ENCODE measurements at places on chromosomes 12 and 14.
A peak's percentile ranks its signal among the peaks of the same experiment; 100 is the strongest.

GRCh38 chr12:67501362-67501761, 147.2 kb upstream of the DYRK2 start:
- no peak for DNase-seq

DNA sequence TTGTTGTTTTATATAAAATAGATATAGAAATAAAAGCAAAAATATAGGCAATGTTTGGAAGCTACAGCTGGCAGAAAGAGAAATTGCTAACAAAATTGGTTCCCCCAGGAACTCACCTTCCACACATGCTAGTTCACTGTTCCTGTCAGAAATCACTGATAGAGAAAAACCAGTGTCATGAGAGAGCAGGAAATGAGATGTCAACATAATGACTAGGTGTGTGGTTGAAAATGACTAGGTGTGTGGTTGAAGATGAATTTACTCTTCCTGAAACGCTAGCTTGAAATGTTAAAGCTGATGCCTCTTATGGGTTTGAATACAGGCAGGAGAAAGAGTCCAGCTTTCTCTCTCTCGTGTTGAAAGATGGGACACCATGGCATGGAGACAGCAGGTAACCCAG, 216.3 kb downstream of the C12orf42 start:
- no peak for DNase-seq

- DNase-seq, result no peak
Measured at GRCh38 chr14:24329736-24330135, 5.1 kb downstream of the ADCY4 start.

GRCh38 chr12:82329508-82329907, 28.7 kb downstream of the CCDC59 start:
- DNase-seq, result no peak

DNA sequence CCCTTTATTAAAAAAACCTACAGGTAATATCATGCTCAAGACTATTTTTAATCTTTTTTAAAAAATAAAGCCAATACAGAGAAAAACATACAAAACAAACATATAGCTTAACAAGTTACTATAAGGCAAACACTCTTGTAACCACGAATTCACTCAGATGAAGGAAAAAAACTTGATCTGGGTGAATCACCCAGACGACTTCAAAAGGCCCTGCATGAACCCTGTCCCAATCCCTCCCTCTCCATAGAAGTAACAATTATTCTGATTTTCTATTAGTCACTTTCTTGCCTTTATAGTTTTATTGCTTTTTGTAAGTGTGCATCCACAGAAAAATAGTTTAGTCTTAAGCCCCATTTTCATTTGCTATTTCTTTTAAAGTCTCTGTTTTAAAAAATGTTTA, 72.6 kb downstream of the LRP6 start:
- no peak for DNase-seq

GRCh38 chr14:39426605-39427004, 5.6 kb downstream of the FBXO33 start:
- DNase-seq, result no peak

DNA sequence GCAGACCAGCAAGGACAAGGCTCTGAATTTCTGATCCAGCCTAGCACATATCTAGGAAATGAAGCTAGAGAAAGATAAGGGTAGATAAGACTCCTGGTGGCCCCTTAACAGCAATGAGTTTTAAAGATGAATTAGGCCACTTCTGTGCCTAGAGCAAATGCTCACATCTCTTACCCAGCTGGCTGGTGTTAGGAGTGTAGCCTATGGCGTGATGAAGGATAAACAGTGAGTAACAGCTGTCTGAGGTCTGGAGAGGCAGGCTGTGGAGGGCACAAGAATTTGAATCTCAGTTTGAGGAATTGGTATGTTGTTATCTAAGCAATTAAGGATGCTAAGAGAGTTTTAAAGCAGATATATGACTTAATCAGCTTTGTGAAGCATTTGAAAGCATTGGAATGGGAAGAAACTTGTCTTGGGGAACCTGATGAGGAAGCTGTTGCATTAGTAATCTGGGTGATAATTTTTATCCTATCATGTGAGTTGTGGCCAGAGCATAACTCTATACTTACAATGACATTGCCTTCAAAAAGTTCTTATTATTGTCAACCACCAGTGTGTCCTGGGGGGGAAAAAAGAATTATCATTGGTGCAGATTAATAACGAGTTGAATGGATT, 161.8 kb downstream of the SRGAP1 start:
- DNase-seq, result peak; percentile 58

DNA sequence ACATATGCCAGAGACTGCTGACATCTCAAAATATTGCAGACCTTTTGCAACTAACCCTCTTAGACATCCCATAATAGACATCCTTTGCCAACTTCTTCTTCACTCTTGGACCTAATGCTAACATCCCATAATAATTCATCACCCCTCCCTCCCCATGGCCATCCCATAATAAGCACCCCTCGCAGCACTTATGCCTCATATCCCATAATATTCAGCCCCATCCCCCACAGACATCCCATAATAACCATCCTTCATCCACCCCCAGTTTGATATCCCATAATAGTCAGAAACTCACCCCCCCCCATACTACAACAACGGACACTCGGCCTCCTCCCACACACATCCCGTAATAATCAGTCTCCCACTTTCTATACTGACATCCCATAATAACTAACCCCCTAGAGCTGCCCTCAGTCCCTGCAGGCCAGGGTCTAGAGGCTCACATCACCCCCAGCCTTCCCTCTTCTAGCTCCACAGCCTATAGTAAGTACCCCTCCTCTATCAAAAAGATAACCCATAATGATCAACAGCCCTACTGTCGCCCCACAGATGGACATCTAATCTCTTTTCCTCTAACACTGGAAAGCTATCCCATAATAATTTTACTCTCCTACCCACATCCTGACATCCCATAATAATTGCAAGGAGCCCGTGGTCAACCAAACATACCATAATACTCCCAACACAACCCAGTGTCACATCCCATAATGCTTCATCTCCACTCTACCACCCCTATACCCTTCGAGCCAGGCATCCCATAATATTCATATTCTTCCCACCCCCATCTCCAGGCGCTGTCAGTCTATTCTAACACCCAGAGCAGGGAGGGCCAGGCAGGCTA, 792 bp upstream of the CHD4 start:
- DNase-seq, result no peak

DNA sequence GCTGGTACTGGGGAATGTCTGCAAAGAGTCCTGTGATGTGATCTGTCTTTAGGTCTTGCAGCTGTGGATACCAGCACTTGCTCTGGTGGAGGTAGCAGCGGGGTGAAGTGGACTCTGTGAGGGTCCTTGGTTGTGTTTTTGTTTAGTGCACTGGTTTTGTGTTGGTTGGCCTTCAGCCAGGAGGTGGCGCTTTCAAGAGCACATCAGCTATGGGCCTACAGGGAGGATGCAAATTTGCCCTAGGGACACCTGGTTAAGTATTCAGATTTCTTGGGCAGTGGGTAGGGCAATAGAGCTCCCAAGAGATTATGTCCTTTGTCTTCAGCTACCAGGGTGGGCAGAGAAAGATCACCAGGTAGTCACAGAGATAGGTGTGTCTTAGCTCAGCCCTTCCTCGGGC, 63.8 kb downstream of the PTGER2 start:
- DNase-seq, result no peak

GRCh38 chr12:38279756-38280155, 36.8 kb upstream of the ALG10B start:
- DNase-seq, result no peak

DNA sequence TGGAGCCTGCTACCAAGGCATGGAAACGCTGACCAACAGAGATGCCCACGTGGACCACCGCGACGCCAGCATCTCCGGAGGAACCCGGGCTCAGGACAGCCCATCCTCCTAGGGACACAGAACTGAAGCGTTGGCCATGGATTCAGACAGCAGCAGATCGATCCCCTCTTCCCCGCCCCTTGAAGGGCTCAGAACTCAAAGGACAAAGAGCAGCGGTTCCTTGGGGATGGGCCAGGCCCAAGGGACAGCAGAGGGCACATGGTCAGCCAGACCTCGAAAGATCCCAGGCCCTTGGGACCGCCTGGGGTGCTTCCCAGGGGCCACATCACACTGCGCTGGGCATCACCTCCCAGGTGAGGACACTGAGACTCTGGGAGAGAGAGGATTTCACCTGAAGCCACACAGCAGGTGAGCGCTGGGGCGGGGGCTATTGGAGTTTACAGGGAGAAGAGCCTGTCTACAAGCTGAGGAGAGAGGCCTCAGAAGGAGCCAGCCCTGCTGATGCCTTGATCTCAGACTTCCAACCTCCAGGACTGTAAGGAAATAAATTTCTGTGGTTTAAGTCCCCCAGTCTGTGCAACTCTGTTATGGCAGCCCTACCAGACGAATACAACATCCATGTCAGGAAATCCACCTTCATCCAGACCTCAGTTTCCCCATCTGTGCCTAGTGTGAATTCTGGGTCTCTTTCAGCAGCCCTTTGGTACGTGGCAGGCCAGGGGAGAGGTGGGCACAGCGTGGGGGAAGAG, 49.4 kb downstream of the CCNK start:
- DNase-seq, result no peak

DNA sequence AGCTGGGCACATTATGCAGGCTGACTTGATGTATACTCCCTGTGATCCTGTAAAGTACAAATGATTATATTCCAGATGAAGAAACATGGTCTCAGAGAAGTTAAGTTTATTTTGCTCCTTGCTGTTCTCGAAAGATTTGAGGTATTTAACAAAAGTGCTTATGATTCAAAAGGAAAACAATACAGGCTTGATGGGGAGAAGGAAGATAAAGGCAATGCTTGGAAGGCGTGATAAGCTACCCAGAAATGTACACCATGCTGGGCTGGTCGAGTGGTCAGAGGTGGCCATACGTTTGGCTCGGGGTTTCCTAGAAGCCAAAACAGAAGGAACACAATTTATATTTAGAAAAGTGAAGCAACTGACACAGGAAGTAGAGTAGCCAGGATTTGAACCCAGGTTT, 201.0 kb downstream of the KTN1 start:
- DNase-seq, result no peak

GRCh38 chr12:91918431-91918830, 227.2 kb downstream of the BTG1 start:
- no peak for DNase-seq

- DNase-seq, result no peak
Measured at GRCh38 chr12:122096591-122097149, 18.1 kb downstream of the MLXIP start.

DNA sequence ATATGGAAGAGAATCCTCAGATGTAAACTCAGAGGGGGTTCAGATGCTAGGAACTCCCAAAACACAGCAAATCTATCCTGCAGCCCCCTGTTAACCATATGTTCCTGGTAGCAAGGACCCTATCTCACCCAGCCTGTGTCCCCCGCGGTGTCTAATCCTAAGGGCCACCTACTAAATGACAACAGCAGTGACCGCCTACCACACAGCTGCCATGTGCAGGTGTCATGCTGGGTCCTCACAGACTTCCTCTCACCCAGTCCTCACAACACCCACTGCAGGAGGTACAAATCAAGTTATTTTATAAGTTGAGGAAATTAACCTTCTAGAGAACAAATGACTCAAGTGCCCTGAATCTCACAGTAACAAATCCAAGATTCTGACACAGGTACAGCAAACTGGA, 73.9 kb downstream of the ITPK1 start:
- no peak for DNase-seq

DNA sequence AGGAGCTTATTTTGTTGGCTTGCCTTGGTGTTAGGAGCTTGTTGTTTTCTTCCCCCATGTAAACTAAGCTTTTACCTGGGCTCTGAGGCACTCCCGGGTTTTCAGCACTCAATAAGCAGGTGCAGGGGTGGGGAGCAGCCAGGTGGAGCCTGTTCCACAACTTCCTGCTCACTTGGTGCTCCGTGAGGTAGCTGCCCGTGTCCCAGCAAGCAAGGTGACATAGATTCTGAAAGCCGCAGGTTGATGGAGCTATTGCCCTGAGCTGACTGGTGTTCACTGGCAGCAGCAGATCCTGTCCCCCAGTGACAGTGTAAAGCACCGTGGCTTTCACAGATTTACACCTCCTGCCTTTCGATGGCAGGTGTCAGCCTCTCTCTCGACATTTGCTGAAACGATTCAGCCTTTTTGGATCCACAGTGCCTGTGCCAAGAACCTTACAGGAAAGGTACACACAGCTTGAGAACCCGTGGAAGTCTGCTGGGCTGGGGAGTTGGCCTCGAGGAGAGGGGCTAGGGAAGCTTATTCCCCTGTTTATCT, 295.7 kb upstream of the FKBP4 start:
- DNase-seq, result no peak

GRCh38 chr12:86903159-86903558, 647.0 kb upstream of the MGAT4C start:
- DNase-seq, result no peak

DNA sequence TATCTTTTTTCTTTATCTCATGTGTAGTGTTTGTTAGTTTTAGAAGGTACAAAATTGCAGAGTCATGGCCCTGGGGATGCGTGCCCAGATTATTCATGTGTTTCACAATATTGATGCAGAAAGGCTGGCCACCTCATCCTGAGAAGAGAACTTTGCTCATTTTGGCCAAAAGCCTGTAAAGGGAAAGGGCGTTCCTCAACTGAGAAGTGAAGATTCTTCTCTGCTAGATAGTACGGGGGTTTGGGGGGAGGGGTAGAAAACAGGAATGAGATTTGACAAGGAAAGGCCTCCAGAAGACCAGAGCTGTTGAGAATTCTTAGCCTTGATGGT, 1.7 kb downstream of the MGST1 start:
- DNase-seq, result peak; percentile 71

DNA sequence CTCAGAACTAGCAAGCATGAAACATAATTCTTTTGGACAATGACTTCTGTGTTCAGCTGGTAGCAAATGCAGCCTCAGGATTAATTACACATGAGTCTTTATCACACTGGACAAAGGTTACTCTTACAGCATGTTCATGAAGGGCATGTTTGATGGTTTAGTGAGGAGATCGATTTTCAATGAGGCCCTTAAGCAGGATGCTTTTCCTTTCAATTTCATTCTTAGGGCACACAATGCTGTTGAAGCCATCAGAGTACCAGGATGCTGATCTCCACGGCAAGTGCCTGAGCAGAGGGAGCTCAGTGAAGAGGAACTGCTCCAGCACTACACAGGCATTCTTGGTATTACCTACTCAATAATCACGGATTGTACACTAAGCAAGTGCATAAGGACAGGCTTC, 542.0 kb downstream of the SNAPC1 start:
- DNase-seq, result no peak

- no peak for DNase-seq
Measured at GRCh38 chr14:75589931-75590330, 11.5 kb downstream of the FLVCR2 start.

GRCh38 chr14:22772725-22773124, 6.2 kb downstream of the OXA1L start:
- no peak for DNase-seq

DNA sequence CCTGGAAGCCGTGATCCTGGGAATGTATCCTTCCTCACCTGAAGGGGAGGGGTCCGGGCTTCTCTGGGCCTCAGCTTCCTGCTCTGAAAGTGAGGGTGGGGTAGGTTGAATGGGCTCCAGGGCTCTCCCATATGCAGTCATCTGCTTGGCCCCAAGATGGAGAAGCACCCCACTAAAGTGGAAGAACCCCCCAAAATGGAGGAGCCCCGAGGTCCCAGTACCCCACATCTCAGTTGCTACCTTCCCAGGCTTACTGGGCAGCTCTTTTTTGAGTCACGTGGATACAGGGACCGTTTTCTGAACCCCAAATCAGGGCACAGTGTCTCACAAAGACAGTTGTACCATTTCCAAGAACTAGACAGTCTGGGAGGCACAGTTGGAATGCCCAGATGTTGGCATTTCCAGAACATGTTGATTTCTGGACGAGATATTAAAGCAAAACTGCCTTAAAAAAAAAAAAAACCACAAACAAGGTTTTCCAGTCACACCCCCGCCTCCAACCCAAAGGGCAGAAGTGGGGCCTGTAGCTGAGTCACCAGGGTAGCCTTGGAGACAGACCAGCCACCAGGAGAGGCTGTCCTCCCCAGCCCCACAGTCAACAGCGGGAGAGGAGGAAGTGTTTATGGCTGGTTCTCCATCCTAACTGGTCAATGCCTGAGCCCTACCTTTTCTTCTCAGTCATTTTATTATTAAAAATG, 12.1 kb downstream of the VASH1 start:
- peak; percentile 65 for DNase-seq
